ENCODE measurements at places on chromosomes 12 and 14.

DNA sequence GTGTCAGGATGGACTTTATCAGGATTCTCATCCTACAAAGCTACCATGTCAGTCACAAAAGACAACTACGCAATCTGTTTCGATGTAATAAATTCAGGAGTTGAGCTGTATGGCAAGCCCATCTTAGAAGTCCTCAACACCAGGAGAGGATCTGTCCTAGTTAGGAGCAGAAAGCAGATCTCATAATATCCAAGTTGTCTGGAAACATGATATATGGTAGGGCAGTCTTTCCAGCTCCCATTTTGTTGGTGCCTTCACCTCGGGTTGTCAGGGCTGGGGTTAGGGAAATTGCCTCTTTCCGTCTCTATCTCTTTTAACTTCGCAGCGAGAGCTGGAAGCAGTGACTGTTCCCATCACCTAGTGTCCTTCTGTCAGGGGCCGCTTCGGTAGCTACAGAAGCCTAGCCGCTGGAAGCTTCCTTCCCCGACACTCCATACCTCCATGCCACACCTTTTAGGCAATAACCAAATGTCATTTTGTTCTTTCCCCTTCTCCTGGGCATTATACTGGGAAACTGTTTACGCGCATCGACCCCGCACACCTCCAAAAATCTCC, 1.4 kb downstream of the NIN start:
- no peak for DNase-seq

DNA sequence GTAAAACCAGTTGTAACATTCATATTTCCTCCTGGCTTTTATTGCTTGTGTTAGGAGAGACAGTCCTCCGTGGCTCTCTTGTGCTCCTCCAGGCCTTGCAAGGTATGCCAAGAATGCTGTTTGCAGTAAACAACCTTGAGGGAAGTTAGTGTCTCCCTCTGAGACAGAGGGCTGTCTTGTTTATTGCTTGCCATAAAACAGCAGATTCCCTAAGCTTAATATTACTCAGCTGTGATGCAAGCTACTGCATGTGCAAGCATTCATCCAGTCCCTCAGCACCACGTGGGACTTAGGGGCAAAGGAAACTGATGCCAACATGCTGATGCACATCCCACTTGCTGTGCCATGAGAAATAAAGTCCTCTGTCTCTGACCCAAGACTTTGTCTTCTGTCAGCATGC, 6.6 kb downstream of the POMT2 start:
- DNase-seq = peak; percentile 89

- peak; percentile 44 for DNase-seq
These were observed 233.4 kb upstream of the FKBP4 start for GRCh38 chr12:2561367-2561766.

DNA sequence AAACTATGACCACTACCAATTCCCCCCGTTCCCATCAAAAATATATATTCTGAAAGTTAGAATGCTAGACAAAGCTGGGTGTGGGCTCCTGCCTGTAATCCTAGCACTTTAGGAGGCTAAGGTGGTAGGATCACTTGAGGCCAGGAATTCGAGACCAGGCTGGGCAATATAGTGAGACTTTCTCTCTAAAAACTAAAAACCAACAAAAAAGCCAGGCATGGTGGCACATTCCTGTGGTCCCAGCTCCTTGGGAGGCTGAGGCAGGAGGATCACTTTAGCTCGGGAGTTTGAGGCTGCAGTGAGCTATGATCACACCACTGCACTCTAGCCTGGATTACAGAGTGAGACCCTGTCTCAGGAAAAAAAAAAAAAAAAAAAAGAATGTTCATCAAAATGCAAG, 48.8 kb upstream of the COL2A1 start:
- DNase-seq = no peak

DNA sequence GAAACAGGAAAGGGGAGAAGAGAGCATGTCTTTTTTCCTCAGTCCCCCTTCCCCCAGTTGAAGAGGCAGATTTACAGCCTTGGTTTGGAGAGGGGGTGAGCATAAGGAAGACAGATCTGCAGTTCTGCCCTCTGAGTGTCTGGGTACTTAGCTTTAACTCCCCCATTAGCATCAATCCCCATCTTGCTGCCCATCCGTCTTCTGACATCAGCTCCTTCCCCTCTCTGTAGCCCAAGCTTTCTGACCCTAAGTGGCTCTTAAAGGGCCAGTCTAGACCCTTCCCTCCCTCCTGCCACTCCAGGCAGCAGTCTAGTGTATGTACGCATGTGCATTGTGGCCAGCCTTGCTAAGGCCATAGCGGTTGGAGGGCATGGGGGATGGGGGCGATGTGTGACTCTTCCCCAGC, 7.3 kb downstream of the GPR84 start:
- DNase-seq = no peak
